NCI-H1436 treated with DMSO at 0.1 percent for 48 hours (cell line): ENCODE measurements at places on chromosomes 4 and X.

DNA sequence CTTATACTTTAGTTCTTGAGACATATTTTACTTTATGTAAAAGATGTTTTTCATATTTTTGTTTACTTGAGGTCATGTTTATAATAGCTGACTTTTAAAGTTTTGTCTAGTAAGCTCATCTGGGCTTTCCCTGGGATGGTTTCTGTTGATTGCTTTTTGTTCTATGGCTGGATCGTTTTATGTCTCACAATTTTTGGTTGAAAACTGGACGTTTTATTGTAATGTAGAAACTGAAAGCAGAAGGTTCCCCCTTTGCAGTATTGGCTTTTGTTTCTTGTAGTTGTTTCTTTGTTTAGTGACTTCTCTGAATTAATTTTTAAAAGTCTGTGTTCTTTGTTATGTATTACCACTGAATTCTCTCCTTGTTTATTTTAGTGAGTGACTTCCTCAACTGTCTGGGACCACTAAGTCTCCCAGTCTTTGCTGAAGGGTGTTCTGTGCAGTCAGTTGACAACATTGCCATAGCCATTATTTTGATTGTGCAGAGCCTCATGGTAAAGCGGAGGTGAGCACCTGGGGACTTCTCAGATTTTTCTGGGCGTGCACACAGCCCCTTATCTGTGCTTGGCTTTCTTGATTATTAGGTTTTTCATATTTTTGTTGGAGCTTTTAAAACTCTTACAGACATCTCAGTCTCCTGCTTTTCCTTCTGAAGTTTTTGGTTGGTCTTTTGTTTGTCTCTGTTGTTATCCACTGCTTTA, 31.0 kb downstream of the KDM6A start:
- no peak for DNase-seq

- no peak for DNase-seq
Measured at GRCh38 chr4:74692972-74693371, 101.4 kb downstream of the BTC start.

- no peak for DNase-seq
Measured at GRCh38 chr4:8765084-8765483, 106.6 kb downstream of the HMX1 start.

GRCh38 chr4:97656044-97656720, 487.1 kb downstream of the STPG2 start:
- DNase-seq, result no peak

DNA sequence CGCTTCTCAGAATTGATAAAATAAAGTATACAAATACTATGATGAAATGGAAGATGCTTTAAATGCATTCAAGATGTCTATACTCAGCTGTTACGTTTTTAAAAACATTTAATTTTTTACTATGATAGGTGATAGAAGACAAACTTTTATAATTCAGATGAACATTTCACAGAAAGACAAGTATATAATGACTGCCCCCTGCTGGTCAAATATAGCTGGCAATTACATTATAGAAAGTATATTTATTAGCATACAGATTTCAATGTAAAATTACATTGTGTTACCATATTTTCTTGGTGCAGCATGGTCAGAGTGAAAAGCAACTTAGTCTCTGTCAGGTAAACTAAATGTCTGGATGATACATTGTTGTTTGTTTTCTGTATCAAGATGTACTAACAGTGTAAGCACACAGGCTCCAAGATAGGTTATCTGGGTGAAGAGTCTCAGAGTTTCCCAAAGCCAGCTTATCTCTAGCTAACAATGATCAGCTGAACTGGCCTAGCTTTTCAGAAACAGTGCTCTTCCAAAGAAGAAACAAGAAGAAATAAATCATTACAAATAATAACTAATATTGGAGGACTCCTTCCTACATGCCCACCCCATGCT, 54.1 kb downstream of the SRPX start:
- DNase-seq, result no peak

- no peak for DNase-seq
Measured at GRCh38 chr4:4560642-4561041, 18.8 kb upstream of the STX18 start.

DNA sequence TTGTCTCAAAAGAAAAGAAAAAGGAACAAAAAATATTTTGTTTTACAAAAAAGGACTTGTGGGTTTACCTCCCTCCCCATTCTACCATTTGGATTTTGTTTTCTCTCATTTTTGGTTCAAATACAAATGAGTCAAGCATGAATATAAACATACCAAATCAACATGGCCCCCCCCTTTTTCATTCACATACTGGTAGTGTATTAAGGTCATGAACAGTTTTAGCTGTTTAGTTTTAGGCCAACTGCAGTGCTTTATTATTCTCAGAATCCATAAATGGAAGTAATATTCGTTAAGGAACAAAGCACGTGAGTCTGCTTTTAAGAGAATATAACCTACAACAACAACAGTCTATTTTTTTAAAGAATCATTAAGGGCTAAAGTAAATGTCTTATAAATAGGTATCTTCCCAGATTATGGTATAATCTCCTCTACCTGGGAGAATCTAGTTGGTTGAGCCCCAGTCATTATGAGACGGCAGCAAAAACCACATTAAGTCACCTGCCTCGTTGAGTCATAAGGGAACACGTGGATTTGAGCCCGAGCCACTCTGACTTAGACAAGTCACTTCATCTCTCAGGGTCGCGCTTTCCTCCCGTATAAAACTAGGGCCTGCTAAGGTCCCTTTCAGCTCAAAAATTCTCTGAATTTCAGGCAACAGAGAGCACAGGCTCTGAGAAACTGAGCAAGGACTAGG, 26.7 kb downstream of the BCLAF3 start:
- no peak for DNase-seq

DNA sequence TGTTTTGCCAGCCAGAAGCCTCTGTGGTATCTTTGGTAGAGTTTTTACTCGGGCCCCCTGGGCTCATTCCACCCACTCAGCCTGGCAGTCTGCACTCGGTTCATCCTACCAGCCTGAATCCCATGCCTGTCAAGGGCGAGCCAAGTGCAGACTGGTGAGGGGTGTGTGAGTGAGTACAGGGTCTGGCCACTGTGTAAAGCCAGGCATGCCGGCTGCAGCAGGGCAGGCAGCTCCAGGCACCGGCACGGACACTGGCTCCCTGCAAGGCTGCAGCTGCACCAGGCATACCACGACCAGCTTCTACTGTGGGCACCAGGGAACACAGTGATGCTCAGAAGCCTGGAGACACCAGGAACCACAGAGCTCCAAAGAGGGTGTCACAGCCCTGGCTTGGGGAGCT, 194.0 kb upstream of the GALNT7 start:
- DNase-seq, result no peak

- DNase-seq, result no peak
Measured at GRCh38 chr4:38837334-38837733, 19.3 kb downstream of the TLR6 start.

- DNase-seq, result no peak
Measured at GRCh38 chr4:174119830-174120229, 163.6 kb downstream of the FBXO8 start.

DNA sequence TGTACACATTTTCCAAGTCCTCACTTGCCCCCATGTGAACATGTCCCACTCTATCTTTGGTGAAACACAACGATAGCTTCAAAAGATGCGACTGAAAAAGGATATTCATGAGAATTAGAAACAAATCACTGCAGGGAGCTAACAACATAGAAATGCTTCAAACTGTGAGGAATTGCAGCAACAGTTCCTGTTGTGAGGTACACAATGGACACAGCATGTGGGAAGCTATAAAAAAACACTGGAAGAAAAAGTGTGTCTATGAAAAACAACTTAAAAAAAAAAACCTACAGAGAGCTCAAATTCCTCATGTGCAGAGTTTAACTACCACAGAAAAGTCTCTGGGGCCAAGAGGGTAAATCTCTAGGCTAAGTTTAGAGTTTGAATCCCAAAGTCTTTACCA, 51.6 kb upstream of the BLTP1 start:
- no peak for DNase-seq

DNA sequence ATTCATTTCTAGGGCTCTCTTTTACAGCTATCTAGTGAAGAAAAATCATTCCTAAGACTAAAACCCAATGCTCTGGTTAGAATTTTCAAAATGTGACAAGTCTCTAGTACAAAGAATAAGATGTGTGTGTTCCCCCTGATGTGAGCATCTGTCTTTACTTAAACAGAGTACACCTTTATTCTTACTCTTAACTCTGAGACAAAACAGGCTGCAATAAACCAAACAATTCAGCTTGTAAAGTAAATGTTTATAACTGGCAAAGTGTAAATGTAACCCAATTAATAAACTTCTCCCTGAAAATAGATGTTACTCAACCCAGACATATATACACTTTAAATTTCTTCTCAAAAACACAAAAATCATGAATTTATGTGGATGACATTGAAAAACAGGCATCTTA, 51.6 kb downstream of the PTCHD1 start:
- DNase-seq, result no peak

DNA sequence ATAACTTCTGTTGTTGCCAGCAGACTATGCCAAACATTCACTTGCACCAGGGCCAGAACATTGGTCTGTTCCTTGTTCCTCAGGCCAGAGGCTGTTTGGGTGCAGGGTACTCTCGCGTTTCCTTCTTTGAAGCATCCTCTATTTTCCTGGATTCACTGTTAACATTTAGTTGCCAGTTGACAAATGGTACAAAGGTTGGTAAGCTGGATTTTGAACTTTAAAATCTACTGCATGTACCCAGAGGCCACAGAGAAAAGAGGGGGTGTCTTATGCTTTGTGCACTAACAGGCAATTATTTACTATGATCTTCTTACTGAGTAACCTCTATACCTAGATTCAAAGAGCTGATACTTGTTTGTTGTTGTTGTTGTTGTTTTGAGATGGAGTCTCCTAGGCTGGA, 12.8 kb upstream of the SAT1 start:
- DNase-seq, result no peak

DNA sequence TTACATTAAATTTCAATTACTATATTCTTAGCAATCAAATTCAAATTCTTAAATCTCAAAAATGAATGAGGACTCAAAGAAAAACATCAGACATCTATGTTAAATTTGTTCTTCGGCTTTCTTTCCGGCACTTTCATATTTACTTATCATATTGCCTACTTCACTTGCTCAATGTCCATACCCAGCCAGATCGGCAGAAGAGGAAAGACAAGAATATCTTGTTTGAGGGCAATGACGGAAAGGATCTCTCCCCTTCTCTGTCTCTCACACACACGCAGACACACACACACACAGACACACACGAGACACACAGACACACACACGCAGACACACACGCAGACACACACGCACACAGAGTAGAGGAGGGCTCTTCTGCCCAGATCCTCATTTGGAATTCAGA, 13.2 kb upstream of the IRF2 start:
- DNase-seq, result no peak
